ENCODE measurements at places on chromosomes 5 and 9. TPM values are rescaled to one million over a fixed set of nuclear protein-coding genes. Genes with fewer than 3 reads are reported as not detected.

SEC16A gene
- 34.5 TPM for total RNA-seq

CDC14B gene
- total RNA-seq: 17.2 TPM

GRCh38 chr5:17255471-17256021 is 38.1 kb downstream of the BASP1 start:
- peak; percentile 44 for DNase-seq

DNA sequence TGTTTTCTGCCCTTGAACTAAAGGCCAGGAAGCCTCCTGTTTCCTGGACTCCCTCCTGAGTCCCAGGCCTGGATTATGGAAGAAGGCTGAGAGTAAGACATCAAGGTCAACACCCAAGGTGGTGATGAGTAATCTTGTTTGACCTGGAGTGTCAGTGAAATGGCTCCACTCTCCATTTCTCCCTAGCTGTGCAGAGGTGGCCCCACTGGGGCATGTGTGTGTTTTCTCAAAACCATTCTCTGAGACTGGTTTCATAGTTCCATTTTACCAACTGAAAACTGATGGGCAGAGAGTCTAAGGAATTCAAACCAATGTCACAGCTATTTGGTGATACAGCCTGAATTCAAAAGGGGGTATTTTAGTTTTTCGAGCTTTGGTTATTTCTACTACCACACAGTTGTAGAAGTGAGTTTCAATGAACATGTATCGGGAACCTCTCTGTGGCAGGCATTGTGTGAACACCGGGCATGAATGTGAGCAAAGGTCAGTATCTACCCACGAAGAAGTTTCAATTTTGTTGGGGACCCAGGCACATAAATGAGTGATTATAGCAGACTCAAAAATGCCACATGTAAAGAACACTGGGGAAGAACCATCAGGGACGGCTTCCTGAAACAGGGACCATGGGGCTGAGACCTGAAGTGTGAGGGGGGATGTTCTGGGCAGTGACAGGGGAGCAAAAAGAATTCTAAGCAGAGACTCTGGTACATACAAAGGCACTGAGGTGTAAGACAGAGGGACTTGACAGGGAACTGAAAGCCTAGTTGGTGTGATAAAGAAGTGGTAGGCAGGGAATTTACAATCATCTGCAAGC is 269.6 kb upstream of the KLF4 start:
- DNase-seq: no peak

DNA sequence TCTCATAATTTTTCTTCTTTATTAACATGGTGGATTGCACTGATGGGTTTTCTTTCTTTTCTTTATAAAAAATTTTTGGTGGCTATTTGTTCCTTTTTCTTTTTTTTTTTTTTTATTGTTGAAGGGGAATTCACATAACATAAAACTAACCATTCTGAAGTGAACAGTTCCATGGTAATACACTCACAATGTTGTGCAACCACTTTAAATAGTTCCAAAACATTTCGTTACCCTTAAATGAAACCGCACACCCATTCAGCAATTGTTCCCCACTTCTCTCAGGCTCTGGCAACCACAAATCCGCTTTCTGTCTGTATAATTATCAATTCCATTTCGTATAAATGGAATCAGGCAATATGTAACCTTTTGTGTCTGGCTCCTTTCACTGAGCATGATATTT is 11.7 kb upstream of the SETX start:
- DNase-seq: no peak

DNA sequence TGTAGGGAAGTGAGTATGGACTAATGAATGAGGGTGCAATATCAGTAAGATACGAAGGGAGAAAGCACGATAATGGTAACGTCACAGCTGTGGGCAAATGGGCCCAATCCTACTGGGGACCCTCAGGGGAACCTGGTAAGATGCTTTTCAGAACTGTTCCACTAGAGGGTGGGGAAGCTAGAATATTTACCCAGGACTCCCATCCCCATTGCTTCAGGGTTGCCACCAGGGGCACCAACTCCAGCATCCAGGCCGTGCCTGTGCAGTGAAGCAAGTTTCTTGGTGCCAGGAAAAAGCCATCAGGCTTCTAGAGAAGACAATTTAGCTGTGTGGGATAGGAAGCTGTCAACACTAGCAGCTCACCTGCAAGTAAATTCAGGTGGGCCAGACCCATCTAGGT is 409.3 kb downstream of the AGTPBP1 start:
- peak; percentile 3 for DNase-seq

All from GM23248 (cell line).